RCC 7860 (cell line): ENCODE measurements at places on chromosomes 11 and 22.

DNA sequence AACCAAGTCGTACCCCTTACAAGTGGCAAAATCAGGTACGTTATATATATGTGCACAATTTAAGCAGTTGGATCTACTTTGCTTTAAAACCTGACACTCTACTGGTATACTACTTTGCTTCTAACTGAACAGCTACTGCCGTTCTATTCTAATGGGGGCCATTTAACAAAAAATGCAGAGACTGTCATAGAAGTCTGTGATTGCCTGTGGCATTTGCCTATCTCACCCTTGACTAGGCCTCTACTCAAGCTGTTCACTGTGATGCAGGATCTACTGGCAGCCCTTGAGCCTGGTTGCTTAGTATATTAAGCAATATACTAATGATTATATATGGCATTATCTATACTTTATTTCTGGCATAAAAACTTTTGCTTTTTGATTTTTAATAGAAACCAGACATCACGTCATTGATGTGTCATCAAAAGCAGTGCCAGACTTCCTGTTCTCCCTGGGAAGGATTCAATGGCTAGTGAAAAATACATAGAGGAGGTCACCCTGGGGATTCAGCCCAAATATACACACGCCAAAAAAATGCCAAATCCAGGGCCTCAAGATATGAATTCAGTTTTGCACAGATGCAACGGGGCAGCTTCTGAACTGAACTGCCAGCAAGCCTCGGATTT is 40.0 kb upstream of the FIBIN start:
- no peak for DNase-seq

DNA sequence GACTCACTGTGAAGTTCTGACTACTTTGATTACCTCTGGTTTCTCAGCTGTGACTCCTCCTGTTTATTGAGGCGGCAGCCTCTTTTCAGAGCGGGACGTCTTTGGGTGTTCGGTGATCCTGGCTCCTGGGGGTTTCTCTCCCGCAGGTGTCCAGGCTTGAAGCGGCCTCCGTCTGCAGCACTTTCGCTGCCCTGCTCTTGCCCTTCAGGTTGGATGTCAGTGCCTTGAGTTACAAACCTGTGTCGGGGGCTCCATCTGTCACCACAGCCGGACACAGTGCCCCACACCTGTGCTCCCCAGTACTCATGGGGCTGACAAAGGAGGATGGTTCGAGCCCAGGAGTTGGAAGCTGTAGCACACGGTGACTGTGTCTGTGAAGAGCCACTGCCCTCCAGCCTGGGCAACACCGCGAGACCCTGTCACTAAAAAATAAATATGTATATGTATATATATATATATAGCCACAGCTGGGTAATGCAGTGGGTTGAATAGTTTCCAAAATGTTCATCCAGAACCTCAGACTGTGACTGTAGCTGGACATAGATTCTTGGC is 104.1 kb downstream of the BRD1 start:
- no peak for DNase-seq

DNA sequence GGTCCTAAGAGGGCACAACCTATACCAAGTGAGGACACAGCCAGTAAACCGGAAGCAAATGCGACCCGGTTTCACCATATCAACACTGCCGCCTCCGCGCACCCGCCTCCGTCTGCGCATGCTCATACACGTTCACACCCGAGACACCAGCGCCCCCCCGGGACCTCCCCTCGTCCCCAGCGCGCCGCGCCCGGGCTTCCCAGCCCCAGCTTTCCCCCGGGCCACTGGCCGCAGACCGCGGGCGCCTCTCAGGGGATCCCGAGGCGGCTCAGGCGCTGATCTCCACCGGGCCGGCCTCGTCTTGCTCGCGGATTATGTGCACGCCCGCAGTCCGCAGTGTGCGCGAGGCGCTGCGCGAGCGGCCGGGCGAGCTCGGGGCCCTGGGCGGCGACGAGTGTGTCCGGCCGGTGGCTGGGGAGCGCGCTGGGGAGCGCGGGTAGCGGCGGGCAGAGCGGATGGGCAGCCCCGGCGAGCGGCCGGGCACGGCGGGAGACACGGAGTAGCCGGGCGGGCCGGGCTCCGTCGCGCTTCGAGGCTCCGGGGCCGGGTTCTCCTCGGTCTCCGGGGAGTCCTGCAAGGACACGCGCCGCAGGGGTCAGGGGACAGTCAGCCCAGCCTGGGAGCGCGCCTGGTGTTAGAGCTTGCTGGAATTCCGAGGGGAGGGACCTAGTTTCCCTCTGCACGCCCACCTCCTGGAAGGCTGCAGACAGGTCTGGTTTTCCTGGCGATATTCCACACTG is 2.0 kb downstream of the HEPN1 start:
- no peak for DNase-seq

GRCh38 chr11:112345706-112346105 is 85.0 kb upstream of the PLET1 start:
- no peak for DNase-seq

- DNase-seq, result peak; percentile 71
Observed at GRCh38 chr11:35619855-35620640, 1.8 kb downstream of the FJX1 start.

- DNase-seq, result no peak
Observed at GRCh38 chr11:134098566-134099184, 29.8 kb downstream of the JAM3 start.

DNA sequence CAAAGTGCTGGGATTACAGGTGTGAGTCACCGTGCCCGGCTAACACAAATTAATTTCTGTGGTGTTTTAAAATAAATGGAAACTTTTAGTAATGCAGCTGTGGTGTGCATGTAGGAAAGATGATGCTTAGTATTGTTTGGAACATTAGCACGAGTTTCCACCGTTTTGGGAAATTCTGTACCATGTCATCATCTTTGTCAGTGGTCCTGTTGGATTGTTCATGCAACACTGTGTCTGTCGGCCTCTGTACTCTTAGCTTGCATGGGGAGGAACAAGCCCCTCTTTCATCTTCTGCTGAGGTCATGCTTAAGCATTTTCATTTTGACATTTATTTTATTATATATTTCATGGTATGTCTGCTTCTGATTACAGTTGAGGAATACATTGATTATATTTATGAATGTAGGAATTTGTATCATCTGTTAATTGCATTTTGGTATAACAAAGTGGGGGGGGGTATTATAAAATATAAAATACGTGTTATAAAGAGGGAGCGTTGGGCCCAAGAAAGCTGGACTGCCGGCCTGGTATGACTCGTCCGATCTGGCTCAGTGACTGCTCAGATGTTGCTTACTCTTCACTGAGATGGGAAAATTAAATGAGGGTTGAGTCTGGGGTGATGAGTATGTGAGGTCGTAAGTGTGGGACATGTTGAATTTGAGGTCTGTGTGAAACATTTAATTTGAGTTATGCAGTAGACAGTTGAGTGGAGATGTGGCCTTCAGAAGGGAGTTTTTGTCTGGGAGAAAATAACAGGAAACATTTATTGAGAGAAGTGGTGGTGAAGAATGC is 28.7 kb downstream of the CECR2 start:
- DNase-seq, result no peak
